SK-MEL-5 (cell line): ENCODE measurements at places on chromosomes 5 and 9. TPM values are rescaled to one million over a fixed set of nuclear protein-coding genes. Genes with fewer than 3 reads are reported as not detected.

Gene WDR31
- 2.2 and 2.4 TPM in 2 replicates for total RNA-seq

Gene PRLR
- total RNA-seq: 21.4 and 22.2 TPM in 2 replicates

GRCh38 chr5:56102889-56103288, 108.1 kb upstream of the IL6ST start:
- no peak for DNase-seq

Gene KCNIP1
- total RNA-seq: not detected in 2 replicates

Gene SLC6A7
- total RNA-seq: not detected in 2 replicates

- no peak for DNase-seq
These were observed 15.6 kb downstream of the SPARC start for GRCh38 chr5:151670953-151671636.

GRCh38 chr5:81949462-81949861, 22.4 kb upstream of the ATG10 start:
- no peak for DNase-seq

Gene ADAMTS19
- not detected in 2 replicates for total RNA-seq

Gene NSG2
- not detected in 2 replicates for total RNA-seq

- DNase-seq: no peak
These were observed 2.7 kb upstream of the LHX2 start for GRCh38 chr9:124008694-124009530.

- no peak for DNase-seq
These were observed 143.0 kb upstream of the RPS23 start for GRCh38 chr5:82421119-82421518.

DNA sequence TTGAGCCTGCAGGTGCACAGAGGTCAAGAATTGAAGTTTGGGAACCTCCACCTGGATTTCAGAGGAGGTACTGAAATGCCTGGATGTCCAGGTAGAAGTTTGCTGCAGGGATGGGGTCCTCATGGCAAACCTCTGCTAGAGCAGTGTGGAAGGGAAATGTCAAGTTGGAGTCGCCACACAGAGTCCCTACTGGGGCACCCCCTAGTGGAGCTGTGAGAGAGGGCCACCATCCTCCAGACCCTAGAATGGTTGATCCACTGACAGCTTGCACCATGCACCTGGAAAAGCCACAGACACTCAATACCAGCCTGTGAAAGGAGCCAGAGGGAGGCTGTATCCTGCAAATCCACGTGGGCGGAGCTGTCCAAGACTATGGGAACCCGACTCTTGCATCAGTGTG, 78.0 kb downstream of the GABRA1 start:
- DNase-seq: no peak

- DNase-seq: no peak
These were observed 106.4 kb upstream of the SLC12A2 start for GRCh38 chr5:127976991-127977717.

DNA sequence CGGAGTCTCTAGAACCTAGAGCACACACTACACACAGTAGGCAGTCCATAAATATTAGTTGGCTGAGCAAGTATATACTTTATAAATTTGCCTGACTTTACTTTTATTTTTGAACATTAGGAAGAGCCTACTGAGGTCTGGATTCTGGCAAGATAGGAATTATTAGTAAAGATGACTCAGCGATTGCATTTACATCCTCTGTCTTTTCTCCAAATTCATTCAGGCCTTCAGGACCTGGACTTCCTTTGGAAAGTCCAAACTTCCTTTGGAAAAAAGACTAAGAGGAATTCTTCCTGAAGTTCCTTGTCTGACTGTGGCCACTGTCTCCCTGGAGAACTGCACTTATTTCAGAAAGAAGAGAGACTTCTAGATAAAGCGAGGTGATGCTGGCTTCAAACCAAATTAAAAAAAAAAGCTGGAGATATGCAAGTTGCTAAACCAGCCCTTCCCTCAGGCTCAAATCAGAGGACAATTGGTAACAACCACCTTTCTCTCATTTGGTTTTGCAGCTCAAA, 251.3 kb downstream of the GAS1 start:
- DNase-seq: no peak

- no peak for DNase-seq
These were observed 64.7 kb downstream of the GDA start for GRCh38 chr9:72213906-72214305.

Gene PCSK1
- total RNA-seq: 10.9 and 13.6 TPM in 2 replicates

Gene KIAA1958
- total RNA-seq: 2.0 TPM in 2 replicates

DNA sequence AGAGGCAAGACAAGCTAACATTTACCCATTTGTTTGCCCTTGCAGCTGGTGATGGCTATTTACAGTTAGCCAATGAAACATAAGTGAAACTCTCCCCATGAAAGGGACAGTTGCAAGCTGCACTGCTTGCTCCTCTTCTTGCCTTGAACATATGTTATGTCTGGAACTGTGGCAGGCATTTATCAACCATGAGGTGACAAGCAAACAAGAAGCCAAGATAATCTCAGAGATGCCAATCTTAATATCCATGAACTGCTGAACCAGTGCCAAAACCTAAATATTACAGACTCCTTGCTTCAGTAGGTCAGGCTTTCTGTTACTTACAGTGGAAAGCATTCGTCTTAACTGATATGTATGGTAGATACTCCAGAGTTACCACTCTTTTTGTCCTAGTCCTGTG, 133.4 kb downstream of the ACTBL2 start:
- peak; percentile 16 for DNase-seq

- DNase-seq: no peak
These were observed 107.9 kb downstream of the RXRA start for GRCh38 chr9:134433909-134434882.

DNA sequence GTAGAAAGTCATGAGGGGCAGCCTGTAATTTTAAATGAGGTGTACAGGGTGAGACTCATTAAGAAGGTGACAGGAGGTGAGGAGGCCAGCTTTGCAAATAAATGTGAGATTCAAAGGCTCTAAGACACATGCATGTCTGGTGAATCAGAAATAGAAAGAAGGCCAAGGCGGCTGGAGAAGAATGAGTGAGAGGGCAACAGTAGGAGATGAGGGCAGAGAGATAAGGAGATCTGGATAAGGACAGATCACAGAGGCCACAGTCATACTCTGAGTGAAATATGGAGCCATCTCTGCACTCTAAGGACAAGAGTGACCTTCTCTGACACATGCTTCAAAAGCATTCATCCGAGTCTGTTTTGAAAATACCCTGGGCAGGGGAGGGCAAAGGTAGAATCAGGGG, 90.7 kb downstream of the RAD23B start:
- DNase-seq: no peak

GRCh38 chr5:159212657-159213462, 3.5 kb upstream of the RNF145 start:
- DNase-seq: no peak
